ENCODE measurements at places on chromosomes 3 and 15. TPM values are rescaled to one million over a fixed set of nuclear protein-coding genes. Genes with fewer than 3 reads are reported as not detected.

The ECE2 gene
- total RNA-seq: not detected

The DAPK2 gene
- total RNA-seq: 0.81 TPM

The MAGEL2 gene
- total RNA-seq: 0.27 TPM

The TFG gene
- 41.7 TPM for total RNA-seq

The TMEM212 gene
- not detected for total RNA-seq

The C3orf20 gene
- total RNA-seq: under 0.01 TPM

The RETNLB gene
- not detected for total RNA-seq

The CRABP1 gene
- total RNA-seq: 1.3 TPM

The TTC23 gene
- 4.6 TPM for total RNA-seq

The TGM4 gene
- not detected for total RNA-seq

Data from hematopoietic multipotent progenitor cell (in vitro differentiated cells).